Activated naive CD4-positive, alpha-beta T cell treated with Interleukin-2 at 50 U/mL for 16 hours (primary cell): ENCODE measurements at places on chromosomes 3 and 15.

GRCh38 chr3:154098376-154098775 is 22.8 kb upstream of the ARHGEF26 start:
- no peak for DNase-seq

GRCh38 chr3:142319094-142319493 is 93.7 kb upstream of the GK5 start:
- no peak for DNase-seq

DNA sequence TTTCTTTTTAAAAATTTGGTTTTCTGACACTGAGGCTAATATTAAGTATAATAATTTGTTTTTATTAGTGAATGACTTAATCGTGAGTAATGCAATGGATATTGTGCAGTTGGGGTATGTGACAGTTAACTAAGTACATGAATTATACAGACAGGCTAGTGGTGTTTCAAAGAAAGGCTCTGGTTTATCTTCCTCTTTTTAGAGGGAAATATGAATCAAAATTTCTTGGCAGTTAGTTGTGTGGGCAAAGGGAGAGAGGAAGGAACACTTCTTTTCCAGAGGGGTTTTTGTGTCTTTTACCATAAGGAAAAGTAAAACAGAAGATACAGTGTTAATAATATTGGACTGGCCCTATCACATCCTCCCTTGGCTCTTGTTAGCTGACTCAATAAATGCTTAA is 2.7 kb downstream of the ZNF654 start:
- DNase-seq = no peak

GRCh38 chr15:93801206-93801605 is 430.2 kb upstream of the MCTP2 start:
- DNase-seq = no peak

- DNase-seq = no peak
These were observed 207.3 kb downstream of the PLCL2 start for GRCh38 chr3:17091910-17092582.

- DNase-seq = no peak
These were observed 111.8 kb upstream of the ADAMTS9 start for GRCh38 chr3:64799606-64800005.

- DNase-seq = no peak
These were observed 3.2 kb downstream of the ADIPOQ start for GRCh38 chr3:186845756-186846155.

GRCh38 chr3:53845881-53846133 is 412 bp downstream of the CHDH start:
- DNase-seq = no peak

DNA sequence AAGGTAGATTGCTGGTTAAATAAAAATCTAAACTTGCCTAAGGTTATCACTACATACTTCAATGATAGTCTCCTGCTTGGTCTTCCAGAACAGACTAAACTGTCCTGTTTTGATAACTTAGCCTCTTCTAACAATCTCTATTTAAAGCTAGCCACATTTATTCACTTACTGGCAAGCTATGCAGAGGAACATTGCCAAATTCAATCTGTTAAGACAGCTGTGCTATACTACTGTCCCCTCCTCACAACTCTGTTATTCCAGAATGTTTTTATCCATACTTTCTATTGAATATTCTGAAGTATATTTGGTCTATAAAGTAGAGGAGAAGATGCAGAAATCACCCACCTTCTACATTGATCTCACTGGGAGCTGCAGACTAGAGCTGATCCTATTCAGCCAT is 594.0 kb upstream of the CCDC54 start:
- no peak for DNase-seq

- no peak for DNase-seq
These were observed 55.5 kb upstream of the PRR23C start for GRCh38 chr3:139099968-139100817.

DNA sequence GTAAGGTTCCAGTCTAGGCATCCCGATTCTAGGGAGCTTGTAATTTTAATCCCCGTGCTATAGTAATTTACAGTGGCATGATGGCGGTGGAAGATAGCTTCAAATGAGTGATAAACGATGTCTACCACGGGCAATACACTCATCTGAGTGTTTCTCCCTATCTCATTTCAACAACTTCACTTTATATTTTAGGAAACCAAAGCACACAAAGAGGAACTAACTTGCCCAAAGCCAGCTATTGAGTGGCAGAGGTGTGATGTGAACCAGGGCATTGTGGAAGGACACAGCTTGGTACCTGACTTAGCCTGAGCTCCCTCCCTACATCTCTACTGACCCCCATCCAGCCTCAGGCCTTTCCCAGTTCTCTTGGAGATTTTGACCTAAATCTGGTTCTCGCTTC is 16.9 kb upstream of the FILIP1L start:
- DNase-seq = no peak

DNA sequence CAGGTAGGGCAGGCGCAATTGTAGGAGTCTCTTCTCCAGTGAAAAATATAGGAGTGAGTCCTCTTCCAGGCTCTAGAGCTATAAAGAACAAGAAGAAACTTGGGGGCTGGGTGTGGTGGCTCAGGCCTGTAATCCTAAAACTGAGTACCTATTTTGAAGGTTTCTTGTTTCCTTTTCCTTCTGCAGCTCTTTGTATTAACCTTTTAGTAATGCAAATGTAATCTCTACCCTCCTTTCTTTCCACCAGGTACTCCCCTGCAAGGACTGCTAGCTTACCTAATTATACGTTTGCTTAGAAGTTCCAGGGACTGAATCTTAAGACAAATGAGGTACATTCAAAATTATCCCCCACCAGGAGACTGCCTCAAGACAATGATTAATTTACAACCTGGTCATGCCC is 75.9 kb downstream of the CD47 start:
- DNase-seq = no peak

GRCh38 chr3:41239587-41239986 is 40.3 kb downstream of the CTNNB1 start:
- no peak for DNase-seq

DNA sequence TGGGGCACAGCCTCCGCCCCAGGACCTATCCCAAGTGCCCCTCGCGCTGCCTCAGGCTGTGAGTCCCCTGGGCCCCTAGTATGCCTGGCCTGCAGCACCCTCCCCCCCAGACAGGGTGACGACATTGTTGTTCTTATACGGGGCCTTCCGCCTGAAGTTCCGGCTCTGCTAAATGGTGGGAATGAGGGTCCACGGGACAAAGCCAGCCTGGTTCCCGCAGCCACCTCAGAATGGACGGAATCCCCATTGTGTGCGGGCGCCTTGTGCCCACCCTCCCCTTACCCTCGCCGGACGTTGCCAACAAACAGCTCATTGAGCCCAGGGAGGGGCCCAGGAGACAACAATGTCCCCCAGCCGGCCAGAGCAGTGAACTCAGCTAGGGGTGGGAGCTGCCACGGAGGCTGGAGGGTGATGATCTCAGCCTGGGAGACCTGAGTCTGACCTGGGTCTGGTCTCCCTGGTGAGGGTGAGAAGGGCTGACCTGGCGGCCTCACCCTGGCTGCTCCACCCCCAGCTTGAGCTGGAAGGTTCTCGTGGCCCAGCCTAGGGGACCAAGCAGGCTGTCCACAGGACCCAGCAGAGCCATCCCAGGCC is 10.2 kb upstream of the DLL4 start:
- no peak for DNase-seq

GRCh38 chr3:151926956-151927355 is 53.5 kb downstream of the SUCNR1 start:
- no peak for DNase-seq

DNA sequence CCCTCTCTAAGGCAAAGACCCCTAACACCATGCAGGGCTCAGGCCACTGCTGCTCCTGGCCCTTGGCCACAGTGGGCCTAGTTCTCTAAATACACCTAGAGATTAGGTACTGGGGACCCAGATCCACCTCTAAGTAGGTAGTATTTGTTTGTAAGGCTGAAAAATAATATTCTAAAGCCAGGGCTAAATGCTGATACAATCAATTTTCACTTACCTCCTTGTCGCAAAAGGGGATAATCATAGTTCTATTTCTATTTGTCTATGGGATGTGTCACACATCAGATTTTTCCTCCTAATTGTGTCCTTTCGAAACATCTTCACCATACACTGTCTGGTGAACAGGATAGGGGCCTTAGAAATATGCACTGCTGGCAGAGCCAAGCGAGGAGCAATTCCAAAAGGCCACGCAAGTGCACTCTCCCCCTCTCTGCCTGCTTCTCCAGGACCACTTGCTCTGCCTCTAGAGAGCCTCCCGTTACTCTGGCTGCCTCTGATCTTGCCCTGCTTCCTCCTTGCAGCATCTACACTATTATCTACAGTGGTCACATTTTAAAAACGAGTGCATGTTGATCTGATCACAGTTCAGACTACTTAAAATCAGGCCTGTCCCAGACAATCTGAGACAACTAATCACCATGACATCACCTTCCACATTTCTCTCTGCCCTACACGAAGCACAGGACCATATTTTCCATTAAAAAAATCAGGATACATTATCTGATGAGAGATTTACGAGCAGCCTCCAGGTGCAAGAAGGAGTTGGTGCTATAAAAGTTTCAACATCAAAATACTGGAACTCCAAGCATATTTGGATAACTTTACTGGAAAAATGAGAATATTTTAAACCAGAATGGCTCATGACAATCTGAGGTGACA is 115.4 kb downstream of the MYLK start:
- no peak for DNase-seq

- no peak for DNase-seq
These were observed 23.0 kb downstream of the RBM5 start for GRCh38 chr3:50111757-50112156.

- no peak for DNase-seq
These were observed 48.8 kb upstream of the MAP4 start for GRCh38 chr3:48065035-48065434.

- DNase-seq = no peak
These were observed 137.7 kb upstream of the RBMS3 start for GRCh38 chr3:29143151-29143550.

DNA sequence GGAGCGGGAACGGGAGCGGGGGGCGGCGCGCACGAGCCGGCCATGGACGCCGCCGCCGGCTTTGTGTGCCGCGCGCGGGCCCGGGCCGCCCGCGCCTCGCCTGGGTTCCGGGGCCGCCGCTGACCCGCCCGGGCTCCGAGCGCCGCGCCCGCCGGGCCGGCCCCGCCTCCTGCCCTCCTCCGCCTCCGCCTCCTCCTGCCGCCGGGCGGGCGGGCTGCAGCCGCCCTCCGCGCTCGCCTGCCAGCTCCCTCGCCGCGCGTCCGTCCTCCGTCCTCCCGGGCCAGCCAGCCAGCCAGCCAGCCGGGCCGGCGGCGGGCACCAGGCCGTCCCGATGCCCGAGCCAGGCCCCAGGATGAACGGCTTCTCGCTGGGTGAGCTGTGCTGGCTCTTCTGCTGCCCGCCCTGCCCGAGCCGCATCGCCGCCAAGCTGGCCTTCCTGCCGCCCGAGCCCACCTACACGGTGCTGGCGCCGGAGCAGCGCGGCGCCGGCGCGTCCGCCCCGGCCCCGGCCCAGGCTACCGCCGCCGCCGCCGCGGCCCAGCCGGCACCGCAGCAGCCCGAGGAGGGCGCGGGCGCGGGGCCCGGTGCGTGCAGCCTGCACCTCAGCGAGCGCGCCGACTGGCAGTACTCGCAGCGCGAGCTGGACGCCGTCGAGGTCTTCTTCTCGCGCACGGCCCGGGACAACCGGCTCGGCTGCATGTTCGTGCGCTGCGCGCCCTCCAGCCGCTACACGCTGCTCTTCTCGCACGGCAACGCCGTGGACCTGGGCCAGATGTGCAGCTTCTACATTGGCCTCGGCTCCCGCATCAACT is at the start of gene ABHD17C:
Gene ABHD17C, plus strand, starts transcription at position 212 of the 812 bp plus-strand sequence. Its CDS starts 120 bp downstream, at position 332.
- peak; percentile 51 for DNase-seq

- no peak for DNase-seq
These were observed 55.1 kb downstream of the NGLY1 start for GRCh38 chr3:25728101-25728500.

- DNase-seq = no peak
These were observed 353.6 kb downstream of the NTRK3 start for GRCh38 chr15:87902772-87903426.

- no peak for DNase-seq
These were observed 60.1 kb downstream of the SGO1 start for GRCh38 chr3:20125897-20126296.

DNA sequence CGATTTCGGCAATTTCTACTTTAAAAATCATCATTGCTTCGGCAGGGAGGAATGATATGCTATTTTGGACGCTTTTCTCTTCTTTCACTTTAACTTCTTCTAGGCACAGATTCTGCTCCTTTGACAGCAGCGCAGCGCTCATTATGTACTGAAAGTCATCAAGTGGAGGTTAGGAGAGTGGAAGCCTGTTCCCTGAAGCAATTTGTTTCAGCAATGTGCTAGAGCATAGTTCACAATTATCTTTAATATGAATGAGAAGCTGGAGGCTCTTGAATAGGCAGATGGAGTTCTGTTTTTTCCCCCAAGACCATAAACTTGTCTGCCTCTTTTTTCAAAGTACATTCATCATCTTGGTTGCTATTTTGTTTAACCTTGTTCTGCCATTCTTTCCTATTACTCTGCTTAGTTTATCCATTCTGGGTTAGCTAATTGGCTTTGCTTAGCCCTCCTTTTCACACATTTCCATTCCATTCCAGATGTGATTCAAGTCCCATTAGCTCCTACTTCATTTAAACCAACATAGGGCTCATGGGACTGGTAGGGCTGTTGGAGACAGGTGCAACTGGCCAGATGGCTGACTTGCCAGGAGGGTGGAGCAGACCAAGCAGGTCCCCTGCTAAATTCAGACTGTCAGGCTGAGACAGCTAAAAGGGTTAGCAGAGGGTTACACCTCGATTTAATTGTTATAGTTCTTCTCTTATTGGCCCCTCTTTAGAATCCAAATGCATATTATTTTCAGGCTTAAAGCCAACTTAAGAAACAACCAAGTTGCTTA is 534.7 kb upstream of the CBLB start:
- DNase-seq = no peak

DNA sequence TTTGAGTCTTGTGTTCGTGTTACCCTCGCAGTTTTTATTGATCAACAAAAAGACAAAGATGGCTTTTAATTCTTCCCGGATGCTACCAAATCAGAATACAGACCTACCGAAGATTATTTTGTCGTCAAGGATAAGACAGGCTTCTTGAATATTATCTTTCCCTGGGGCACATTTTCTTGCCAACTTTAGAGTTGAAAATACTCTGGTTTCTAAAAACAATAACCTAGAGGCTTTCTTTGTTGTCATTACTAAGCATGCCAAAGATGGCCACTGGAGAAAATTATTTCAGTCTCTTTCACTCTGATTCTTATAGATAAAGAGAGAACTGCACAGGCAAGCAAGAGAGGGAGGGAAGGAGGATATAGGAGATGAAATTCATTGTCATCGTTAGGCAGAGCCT is 33.9 kb downstream of the OXNAD1 start:
- DNase-seq = no peak

DNA sequence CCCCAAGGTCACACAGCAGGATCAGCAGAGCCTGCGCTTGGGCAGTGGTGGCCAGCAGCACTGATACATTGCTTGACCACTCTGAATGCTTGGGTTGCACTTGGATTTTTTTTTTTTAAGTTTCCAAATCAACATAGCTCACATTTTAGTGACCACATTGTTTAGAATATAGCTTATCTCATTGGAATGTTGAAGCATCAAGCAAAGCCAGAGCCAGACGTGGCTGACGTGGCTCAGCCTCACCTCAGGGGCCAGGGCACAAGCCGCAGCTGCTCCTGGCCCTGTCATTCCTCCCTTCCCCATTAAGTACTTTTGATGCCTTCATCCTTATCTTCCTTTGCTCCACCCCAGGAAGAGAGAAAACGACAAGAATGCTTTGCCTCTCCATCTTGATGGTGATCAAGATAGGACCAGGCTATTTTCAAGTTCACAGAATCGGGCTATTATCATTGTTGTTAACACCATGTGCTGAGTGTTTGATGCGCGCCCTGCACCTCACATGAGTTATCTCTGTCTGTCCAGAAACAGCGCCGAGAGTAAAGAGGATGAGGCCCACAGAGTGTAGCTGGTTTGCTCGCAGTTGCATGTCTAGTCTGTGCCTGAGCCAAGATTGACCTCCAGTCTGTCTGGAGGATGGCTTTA is 75.8 kb downstream of the AAGAB start:
- no peak for DNase-seq

- DNase-seq = no peak
These were observed 33.2 kb upstream of the GOLGA8B start for GRCh38 chr15:34616613-34617012.
